ENCODE measurements at places on chromosomes 2 and 18. TPM values are rescaled to one million over a fixed set of nuclear protein-coding genes. Genes with fewer than 3 reads are reported as not detected.

Gene UGT1A3
- total RNA-seq = not detected

GRCh38 chr2:15278296-15278695, 282.8 kb downstream of the NBAS start:
- no peak for DNase-seq

Gene CAPN14
- total RNA-seq = 0.14 TPM

DNA sequence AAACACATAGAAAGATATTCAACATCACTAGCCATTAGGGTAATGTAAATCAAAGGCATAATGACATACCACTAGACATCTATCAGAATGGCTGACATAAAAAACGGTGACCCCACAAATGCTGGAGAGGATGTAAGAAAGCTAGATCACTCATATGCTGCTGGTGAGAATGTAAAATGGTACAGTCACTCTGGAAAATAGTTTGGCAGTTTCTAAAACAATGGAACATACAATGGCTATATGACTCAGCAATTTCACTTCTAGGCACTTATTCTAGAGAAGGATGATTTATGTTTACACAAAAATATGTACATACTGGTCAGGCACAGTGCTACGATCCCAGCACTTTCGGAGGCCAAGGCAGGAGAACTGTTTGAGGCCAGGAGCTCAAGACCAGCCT, 87.3 kb downstream of the COLEC12 start:
- DNase-seq = no peak

GRCh38 chr18:24027156-24027827, 12.7 kb downstream of the TTC39C start:
- no peak for DNase-seq

Gene CHRND
- not detected for total RNA-seq

Gene TUBA3D
- not detected for total RNA-seq

Gene AQP12A
- not detected for total RNA-seq

- DNase-seq = no peak
Observed at GRCh38 chr2:186187854-186188253, 298.2 kb upstream of the ZC3H15 start.

Gene CACNB4
- total RNA-seq = 8.6 TPM

DNA sequence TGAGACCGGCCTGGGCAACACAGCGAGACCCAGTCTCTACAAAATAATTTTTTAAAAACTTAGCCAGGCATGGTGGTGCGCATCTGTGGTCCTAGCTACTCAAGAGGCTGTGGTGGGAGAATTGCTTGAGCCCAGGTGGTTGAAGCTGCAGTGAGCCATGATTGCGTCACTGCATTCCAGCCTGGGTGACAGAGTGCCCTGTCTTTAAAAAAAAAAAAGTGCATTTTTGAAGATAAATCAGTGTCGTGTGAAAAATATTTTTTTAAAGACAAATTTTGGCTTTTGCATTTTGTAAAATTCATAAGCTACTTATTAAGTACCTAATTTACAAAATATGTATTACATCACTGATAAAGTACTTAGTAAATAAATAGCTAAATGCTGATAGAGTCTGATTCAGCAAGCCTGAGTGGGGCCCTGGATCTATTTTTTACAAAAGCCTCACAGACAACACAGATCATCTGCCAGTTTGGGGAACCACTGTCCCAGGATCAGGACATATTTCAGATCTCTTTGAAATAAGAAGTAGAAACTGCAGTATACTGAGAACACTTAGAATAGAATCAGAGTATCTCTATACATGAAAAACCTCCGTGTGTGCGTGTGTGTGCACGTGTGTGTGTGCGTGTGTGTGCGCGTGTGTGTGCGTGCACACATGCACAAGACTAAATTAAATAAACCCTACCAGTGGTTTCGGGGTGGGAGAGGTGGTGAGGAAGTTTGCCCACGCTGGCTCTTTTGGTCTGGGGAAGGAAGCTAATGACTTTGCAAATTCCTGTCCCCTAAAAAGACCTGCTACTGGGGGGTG, 61.6 kb downstream of the AAK1 start:
- no peak for DNase-seq

GRCh38 chr2:219126555-219126954, 34.1 kb downstream of the NHEJ1 start:
- DNase-seq = no peak

Gene VWA3B
- not detected for total RNA-seq

- no peak for DNase-seq
Observed at GRCh38 chr2:160142472-160142871, 57.6 kb downstream of the ITGB6 start.

DNA sequence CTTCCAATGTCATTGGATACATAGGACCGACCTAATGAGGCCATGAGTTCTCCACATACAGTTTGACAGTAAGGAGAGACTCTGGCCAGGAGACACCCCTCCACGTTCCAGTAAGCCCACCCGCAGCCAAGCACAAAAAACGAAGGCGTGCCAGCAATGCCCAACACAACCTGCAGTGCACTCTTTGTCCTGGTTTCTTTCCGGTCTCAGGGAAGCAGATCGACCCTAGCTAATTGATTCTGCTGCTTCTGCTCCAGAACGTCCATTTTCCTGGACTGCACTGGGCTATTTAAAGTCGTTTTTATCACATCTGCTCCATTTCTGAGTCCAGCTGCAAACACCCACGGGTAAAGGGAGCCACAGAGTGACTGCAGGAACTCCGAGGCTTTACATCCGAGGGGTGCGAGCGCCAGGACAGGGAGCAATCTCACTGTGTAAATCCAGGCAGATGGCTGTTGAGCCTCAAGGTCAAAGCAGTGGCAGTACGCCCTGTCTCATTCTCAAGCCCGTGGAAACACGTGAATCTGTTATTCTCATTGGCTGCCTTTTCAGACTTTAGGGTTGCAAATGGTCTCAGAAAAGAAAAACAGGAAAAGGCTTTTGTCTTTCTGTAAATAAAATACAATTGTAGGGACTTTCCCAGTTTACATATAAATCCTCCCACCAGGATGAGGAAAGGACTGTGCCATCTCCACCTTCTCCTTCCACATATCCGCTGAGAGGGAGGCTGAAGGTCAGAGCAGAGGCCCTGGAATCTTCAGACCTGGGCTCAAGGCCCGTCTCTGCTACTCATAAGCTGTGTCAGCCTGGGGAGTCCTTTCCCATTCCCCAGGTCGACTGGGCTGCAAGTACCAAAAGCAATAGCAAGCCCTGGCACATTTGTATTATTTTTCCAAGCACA, 40.7 kb downstream of the TMEM163 start:
- DNase-seq = no peak

GRCh38 chr2:198441901-198442300, 637.5 kb downstream of the PLCL1 start:
- DNase-seq = no peak

DNA sequence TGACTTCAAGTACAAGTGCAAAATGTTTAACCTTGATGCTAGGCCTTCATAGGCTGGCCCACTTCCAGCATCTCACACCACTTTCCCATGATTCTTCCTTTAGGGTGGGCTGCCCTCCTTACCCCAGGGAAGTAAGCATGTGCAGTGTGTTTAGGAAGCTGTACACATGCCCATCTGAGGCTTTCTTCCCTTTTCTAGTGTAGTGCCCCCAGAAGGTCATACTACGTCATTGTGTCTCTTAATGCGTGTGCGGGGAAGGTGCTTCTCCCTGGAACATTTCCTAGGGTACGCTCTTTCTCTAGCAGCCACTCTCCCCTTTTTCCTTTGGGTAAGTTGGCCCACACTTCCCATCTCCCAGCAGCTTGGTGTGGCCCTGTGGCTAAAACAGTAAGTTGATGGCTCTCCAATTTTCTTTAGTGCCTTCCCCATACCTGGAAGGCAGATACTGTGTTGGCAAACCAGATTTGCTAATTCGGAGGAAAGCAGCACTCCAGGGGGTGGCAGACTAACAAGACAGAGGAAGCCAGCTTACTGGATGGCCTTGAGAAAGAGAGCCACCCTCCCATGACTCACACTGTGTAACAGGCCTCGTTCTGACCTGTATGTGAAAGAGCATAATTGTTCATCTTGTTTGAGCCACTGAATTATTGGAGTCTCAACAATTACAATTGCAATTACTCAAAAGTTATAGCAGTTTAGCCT, 1.1 kb upstream of the SULT6B1 start:
- DNase-seq = no peak

DNA sequence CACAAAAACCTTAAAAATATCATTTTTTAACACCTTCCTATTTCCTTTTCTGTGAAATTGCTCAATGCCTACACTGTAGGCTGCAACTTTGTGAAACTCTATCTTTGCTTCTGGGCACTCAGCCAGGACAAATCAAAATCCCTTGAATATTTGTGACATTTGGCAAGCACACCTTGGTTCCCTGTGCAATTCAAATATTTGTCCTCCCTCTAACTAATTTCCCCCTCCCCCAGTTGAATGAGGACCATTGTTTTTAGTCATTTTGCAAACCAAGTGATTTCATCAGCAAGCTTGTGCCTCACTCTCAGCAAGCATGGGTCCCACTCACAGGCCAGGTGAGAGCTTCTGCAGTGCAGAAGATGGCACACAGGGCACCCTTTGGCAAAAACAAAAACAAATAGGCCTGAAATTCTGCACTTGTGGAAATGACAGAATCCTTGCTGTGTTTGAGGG, 541.5 kb downstream of the CNTNAP5 start:
- no peak for DNase-seq

DNA sequence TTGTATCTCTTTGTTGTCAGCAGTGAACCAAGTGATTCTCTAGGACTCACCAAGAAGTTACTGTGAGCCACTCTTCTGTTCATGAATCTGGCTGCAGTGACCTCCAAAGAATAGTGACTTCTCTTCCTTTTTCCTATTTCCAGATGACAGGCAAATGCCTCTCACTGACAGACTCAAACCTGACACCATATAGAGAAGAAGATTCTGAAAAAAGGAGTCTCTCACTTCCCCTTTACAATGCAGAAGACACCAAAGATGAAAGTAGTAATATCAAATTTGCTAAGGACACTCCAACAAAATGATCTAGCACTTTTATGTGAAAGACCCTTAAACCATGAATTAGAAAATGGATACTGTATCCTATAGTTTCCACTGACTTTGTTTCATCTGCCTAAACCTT, 44.4 kb upstream of the SETBP1 start:
- no peak for DNase-seq

DNA sequence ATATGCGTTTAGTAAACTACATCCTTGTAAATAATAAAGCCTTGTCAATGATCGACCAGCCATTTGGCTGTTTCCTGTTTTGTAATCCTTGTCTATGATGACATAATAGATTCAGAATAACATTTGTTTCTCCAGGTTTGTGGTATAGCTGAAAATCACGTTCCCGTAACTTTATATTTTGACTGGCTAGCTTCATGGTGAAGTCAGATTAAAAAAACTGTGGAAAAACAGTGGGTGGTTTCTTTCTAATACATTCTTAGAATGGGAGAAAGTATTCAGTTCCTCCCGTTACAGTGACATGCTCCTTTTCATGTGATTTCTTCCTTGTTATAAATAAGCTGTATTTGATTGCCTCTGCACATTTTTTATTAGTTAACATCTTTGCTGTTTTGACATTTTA, 366.9 kb downstream of the NYAP2 start:
- DNase-seq = no peak

DNA sequence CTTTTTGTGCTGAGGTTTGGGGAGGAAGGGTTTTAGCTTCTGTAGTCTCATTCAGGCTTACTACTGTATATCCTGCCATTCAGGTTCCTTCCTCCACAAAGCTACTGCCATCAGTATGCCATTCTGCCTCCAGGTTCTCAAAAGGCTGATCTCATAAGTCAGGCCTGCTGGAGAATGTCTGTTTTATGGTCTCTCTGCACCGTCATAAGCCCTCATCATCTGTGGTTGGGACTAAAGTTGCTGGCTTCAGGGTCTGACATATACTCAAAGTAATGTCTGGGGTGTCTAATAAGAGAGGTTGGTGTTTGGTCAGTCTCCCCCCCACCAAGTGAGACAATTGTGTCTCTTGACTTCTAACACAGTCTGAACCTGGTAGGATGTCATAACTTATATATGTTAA, 36.2 kb upstream of the CCBE1 start:
- no peak for DNase-seq

DNA sequence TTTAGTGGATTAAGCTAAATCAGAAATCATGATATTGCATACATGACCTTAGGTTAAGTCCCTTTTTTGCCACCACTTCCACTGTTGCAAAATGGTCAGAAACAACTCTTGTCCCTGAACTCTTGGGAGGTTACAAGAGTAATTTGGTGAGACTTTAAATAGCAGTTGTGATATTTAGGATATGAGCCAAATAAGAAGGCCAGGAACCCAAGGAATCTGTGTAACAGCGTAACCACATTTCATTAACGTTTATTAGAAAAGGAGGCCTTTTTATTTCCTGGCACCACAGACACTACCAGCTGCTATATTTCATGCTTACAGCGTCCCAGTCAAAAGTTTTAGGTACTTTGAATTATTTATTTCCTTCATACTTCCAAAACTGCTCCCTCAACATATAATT, 268.0 kb downstream of the GPD2 start:
- DNase-seq = no peak

Gene SETBP1
- total RNA-seq = 59.5 TPM

Gene LYPD1
- 0.19 TPM for total RNA-seq

DNA sequence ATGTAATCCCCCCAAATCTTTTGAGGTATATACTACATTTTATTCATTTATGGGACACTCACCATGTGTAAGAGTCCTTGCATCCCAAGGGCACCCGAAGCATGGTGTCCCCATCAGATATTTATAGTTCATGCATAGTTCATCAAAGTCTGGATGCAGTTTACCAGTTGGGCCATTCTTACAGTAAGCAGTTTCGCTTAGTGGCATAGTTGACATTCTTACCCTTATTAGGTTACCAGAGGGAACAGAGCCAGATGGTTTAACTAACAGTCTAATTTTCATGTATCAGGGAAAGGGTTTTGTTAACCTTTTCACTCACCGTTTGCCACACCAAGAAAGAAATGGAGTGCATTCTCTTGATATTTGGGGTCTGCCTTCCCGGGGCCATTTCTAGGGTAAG, 7.1 kb downstream of the ZNF407 start:
- no peak for DNase-seq

Gene ATOH8
- 17.5 TPM for total RNA-seq

DNA sequence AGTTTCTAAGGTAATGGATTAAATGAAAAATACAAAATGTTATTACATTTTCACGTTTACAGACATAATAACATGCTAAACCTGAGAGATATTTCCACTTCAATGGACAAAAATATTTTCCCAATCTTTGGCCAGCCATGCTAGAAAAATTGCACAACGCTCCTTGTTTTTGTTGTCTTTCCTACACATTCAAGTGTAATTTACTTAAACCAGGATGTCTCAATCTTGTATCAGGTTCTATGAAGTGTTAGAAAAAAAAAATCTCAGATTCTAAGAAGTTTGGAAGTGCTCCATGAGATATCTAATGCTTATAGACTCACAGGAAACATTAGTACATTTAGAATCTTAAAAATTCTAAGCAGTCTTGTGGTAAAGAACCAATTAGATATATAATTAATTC, 141.8 kb upstream of the SLC35G4 start:
- DNase-seq = no peak

GRCh38 chr2:170922634-170923494, 6.2 kb upstream of the GORASP2 start:
- no peak for DNase-seq

Gene CYBRD1
- total RNA-seq = 296 TPM

Gene CFC1
- total RNA-seq = not detected

- no peak for DNase-seq
Observed at GRCh38 chr2:10961490-10961875, 49.7 kb downstream of the KCNF1 start.

GRCh38 chr2:56565143-56565542, 381.4 kb downstream of the CCDC85A start:
- no peak for DNase-seq

Gene GKN1
- total RNA-seq = not detected
